Stimulated activated CD4-positive, alpha-beta T cell treated with anti-CD3 and anti-CD28 coated beads, Interleukin-12 subunit alpha, Interleukin-12 subunit beta, amount 100 ng/mL, for 4 hours (primary cell): ENCODE measurements at places on chromosomes 3 and 15.
A peak's percentile ranks its signal among the peaks of the same experiment; 100 is the strongest.

DNA sequence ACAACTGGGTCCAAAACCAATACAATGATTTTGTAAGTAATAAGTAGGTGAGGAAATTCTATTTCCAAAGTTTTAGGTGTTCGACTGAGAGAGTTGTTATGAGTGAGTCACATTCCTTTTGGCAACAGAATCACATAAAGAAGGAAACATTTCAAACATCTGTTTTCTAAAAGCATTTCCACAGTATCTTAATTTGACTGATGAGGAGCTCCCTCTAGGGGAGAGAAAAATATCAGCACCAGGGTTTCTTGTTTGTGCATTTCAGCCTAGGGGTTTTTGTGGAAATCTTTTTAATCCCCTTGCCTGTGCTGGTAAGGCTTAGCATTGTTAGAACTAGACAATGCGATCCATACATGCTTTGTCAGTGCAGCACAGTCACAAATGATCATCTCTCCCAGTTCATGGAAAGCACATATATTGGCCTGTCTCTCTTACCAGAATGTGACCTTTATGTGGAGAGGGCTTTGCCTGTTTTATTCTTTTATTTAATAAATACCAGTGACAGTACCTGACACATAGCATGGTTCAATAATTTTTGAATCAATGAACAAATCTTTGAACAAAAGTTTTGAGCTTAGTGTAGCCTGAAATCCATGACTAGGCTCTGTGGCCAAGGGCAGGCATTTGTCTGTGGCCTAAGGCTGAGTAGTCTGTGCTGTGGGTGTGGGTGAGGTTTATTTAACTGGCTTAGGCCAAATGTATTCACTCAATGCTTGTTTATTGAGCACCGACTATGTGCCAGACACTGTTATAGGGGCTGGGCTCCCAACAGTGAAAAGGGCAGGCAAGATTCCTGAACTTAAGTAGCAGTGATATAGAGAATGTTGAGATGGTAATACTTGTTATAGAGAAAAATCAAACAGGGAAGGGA is 21.1 kb upstream of the IQCF6 start:
- DNase-seq: no peak

DNA sequence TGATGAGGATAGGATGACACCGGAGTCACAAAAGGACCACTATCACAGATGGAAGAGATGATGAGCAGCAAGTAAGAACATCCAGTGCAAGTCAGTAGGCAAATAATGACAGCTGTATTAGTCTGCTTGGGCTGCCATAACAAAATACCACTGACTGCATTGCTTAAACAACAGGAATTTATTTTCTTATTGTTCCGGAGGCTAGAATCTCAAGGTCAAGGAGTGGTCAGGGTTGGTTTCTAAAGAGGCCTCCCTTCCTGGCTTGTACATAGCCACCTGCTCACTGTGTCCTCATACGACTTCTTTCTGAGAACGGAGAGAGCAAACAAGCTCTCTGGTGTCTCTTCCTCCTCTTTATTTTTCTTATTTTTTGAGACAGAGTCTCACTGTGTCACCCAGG is 380.7 kb downstream of the PLOD2 start:
- no peak for DNase-seq

DNA sequence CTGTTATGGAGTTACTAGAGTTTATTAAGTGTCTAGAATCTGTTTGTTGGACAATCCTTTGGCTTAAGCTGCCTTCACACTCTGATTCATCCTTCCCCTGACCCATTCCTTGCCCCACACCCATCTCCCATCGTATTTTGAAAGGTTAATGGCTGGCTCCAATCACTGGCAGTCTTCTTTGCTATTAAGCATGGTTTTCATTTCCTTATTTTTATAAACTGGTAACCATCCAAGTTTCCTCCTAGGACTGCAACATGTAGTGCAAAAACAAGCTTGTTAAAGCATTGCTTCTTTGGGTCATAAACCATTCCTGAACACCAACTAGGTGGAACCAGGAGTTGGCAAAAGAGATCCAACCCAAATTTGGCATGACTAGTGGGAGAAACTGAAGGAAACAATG is 148.4 kb downstream of the DTWD1 start:
- no peak for DNase-seq

DNA sequence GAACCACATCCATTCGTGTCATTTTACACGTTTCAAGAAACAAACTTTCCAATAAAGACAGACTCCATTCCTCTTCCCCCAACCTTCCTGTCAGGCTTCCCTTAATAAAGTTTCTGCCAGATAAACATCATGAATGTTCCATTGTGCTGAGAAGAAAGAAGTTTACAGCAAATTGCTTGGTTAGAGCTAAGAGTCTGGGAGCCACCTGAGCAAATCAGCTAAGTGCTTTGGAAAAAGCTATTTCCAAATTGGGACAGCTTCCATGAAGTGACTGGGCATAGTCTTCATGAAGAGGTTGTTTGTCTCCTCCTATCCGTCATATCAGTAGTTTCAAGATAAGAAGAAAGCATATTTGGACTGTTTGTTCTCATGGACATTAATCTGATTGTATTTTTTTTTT is 77.0 kb downstream of the MAGI1 start:
- no peak for DNase-seq

- peak; percentile 10 for DNase-seq
Observed at GRCh38 chr15:41892621-41893421, 1.0 kb downstream of the SPTBN5 start.

DNA sequence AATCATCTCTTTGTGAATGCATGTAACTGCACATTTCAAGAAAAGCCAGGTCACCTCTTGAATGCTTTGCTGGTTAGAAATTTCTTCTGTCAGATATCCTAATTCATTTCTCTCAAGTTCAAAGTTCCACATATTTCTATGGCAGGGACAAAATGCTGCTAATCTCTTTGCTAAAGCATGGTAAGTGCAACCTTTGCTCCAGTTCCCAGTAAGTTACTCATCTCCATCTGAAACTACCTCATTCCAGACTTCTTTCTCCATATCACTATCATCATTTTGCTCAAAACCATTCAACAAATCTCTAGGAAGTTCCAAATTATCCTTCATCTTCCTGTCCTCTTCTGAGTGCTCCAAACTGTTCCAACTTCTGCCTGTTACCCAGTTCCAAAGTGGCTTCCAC is 230.6 kb downstream of the ZMAT3 start:
- DNase-seq: no peak

GRCh38 chr3:123883111-123883510 is 1.0 kb downstream of the MYLK start:
- no peak for DNase-seq

DNA sequence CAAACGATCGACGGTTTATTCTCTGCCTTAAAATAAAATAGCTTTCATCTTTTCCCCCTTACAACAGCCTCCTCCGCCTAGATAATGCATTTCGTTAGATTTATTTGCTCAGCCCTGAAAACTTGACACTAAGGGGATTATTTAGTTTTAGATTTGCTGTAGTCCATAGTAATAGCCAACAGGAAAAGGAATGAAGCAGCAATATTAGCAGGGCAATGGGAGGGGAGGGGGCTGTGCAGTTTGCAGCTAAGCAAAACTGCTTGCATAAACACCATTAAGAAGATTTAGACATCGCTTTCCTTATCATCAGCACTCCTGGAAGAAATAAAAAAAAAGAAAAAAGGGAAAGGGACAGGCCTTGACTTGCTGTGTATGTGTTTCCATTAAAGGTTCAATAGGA is 286.5 kb upstream of the SOX14 start:
- no peak for DNase-seq

DNA sequence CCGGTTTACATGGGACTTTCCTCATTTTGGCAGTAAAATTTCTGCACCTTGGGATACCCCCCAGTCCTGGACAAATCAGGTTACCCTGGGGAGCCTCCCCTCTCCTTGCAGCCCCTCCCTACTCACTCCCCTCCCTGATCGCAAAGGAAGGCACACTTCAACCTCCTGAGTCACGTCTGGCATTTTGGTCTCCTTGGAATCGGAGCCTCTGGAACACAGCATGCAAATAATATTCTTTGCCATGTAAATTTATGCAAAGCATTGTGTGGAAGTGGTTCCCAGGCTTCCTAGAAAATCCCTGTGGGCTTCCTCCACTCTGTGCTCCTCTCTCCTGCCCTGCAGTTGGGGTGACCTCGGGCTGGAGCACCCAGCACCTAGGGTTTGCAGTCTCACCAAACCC is 11.6 kb downstream of the SCN5A start:
- no peak for DNase-seq

GRCh38 chr15:30940359-30940758 is 36.6 kb downstream of the FAN1 start:
- no peak for DNase-seq

DNA sequence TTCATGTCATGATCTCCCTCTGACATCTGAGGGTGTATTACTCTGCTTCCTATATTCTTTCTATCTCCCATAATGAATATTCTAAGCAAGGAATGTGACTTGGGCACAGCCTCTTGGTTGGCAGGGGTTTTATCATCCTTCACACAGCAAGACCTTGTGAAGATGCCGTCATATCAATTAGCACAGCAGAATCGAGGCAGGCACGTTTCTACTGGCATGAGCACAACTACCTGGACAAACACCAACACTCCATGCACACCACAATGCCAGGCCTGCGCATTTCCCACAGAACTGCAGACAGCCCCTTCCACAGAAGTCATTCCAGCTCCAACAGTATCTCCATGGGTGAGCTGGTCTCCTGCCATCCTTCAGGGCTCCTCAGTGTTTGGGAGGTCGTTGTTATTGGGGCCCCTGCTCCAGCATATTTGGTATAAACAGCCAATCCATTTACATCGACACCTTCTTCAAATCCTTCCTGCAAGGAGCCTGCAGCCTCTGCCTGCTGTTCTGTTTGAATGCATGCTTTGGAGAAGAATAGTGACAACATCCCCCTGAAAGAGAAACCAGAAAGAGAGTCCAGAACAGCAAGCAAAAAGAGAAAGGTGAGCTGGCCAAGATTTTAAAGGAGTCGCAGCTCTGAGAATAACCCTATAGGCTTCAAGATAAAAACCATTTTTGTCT is 275.5 kb downstream of the SHOX2 start:
- DNase-seq: no peak

DNA sequence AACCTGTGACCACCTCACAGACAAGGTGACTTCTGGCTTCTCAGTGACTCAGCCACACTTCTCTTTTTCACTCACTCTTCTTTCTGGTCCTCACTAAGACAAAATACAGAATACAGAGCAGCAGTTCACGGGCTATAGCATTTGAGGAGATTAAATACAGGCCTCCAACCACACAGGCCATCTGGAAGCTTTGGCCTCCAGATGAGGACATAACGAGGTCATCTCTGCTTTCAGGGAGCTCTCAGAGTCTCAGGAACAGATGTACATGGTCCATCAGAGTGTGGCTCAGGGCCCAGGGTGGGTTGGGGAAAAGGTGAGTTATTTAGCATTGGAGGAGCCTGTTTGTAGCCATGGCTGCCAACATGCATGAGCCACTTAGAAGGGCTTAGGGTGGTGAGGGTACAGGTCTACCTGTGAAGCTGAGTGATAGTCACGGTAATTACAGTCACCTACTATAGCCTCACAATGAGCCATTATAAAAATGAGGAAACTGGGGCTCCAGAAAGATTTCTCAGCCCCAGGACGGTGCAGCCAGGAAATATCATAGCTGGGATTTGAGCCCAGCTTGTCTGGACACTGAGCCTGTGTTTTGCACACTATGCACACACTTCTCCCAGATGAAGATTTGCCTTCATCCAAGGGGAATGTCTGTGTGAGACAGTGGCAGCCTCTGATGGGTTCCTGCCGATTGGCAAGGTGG is 159.8 kb upstream of the CTDSPL start:
- no peak for DNase-seq

DNA sequence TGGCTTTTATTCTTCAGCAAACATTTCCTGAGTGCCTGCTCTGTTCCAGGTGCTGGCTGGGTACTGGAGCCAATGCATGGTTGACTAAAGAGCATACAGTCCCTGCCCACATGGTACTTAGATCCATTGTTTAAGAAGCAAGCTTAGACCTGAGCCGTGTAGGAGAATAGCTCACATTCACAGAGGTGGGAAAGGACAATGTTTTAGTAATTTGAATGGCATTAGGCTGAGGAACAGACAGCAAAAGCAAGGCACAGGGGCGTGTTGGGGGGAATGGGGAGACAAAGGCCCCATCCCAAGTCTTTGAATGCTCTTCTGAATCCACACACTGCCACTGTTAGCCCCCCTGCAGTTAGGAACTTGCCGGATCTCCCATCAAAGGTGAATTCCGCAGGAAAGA is 388.2 kb upstream of the RGMA start:
- DNase-seq: no peak

DNA sequence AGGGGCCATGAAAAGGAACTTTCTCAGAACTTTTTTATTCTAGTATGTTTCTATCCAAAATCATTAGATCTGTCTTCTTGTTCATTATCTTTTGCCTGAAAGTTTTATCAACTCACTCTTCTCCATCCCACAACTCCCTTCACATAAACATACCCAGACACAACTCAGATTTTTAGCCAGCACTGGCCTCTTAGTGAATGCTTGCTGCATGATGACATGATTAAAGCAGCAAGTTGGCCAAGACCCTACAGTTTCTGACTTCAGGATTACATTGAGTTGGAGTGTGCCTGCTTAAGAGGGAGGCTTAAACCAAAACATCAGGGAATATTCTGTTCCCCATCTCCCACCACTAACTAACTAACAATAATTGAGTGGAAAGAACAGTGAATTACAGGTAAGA is 38.1 kb downstream of the PLSCR2 start:
- DNase-seq: no peak

DNA sequence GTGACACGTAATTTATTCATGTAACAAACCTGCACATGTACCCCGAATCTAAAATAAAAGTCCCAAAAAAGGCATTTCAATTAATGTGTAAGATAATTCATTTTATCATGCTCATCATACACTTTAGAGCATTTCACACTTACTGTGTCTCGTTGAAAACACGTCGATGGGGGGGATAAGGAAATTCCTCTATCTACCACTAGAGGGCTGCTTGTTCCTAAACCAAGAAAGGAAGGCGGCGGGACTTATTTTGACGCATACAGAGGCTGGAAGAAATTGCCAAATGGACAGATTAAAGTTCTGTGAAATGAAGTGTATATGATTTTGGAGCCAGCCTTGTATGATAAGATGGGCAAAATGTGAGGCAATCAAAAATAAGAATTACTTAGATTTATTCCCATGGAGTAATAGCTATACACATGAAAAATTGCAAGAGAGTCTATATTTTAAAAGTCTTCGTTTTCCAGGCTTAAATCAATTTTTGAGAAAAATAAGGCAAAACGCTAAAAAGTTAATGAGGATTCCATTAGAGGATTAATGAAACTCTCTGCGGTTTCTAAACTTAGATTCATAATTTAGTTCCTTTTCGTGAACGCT is 346.8 kb downstream of the CNTN3 start:
- DNase-seq: no peak

DNA sequence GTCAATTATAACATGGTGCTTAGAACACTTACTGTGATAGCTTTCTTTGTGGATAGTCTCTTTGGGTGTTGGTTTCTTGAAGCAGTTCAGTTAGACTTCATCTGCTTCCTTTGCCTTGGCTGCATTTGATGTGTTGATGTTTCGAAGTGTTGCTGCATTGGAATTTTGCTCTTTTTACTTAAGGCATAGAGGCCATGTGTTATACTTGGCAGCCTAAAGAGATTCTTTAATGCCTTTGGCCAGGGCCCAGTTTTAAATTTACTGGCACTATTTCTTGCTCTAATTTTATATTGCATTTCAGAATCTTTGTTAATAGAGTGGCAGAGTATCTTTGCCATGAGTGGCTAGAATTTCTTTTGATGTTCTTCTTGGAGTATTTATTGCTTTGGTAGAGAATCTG is 21.2 kb downstream of the NR1D2 start:
- DNase-seq: no peak

- DNase-seq: no peak
Observed at GRCh38 chr3:110667216-110667615, 404.4 kb upstream of the NECTIN3 start.
